Activated T-helper 9 cell treated with anti-CD3 and anti-CD28 coated beads, Interleukin-2, amount 50 U/mL, for 16 hours (primary cell): ENCODE measurements at places on chromosomes 2 and 18.

DNA sequence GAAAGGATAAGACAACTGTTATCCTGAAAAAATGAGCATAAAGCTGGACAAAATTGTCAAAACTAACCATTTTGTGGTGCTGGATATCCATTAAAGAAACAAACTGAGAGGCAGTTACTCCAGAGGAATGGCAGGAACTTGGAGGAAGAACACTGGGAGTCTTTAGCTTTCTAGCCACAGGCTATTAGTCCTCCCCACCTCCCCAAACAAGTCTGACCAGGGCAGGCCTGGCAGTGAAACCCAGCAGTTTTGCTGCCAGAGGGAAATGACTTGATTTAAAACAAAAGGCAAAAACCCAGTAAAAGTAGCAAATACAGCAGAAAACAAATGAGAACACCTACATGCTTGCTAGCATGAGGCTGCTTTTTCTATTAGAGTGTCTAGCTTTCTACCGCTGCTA lies 34.9 kb downstream of the OSBPL1A start:
- DNase-seq = no peak

- DNase-seq = no peak
Measured at GRCh38 chr2:239187464-239188253, 213.2 kb downstream of the HDAC4 start.

DNA sequence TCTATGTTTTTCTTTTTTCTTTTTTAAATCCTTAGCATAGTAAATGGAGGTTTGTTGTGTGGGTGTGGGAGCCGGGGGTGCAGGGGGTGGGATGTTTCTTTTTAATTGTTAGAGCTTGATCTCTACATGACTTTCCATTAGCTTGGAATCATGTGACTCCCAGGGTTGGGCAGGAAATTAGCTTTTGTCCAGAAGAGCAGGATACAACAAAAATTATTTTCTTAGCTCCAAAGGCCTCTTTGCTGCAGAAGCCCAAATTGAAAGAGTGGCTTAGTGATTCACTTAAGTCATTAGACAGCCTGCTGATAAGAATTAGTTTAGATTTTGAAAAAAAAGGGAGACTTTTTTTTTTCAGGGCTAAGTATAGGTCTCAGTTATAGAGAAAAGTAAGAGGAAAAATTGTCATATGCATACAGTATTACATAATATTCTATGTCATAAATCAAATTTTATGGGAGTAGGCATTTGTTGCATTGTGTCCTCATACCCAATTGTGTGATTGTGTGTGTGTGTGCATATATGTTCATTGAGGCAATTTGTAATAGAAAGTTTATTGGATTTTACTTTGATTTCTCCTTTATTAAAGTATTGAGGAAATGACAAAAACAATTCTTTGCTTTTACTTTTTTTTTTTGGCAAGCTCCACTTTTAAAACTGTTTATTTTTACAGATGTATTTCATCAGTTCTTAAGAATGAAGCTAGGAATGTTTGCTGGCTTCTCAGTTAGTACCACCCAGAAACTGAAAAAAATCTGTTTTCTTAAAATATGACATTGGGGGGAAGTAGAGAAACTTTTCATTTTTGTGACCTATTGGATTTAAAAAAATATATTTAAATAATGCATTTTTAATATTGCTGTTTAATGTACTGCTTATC lies 47.4 kb downstream of the TSPYL6 start:
- no peak for DNase-seq

GRCh38 chr2:118309946-118310680 lies 221.8 kb downstream of the INSIG2 start:
- peak; percentile 28 for DNase-seq

DNA sequence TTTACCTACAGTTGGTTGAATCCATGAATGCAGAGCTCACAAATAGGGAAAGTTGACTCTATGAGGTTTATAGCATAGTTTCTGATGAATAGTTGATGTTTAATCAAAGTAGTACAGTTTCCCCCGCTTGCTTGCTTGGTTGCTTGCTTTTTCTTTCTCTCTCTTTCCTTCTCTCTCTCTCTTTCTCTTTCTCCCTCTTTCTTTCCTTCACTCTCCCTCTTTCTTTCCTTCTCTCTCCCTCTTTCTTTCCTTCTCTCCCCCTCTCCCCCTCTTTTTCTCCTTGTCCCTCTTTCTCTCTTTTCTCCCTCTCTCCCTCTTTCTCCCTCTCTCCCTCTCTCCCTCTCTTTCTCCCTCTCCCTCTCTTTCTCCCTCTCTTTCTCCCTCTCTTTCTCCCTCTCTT lies 999.9 kb upstream of the CELF4 start:
- DNase-seq = no peak

DNA sequence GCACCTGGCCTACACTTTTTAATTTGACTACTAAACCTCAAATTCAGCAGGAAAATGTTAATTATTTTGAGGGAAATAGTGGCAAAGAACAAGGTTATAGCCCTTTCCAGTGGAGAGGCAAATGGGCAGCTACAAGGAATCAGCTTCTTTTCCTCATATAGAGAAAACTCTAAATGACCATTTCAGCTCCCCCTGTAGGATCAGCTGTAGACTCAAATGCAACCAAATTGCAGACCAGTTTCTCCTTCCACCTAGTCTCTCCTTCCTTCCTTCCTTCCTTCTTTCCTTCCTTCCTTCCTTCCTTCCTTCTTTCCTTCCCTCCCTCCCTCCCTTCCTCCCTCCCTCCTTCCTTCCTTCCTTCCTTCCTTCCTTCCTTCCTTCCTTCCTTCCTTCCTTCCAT lies 158.2 kb downstream of the ZEB2 start:
- no peak for DNase-seq

DNA sequence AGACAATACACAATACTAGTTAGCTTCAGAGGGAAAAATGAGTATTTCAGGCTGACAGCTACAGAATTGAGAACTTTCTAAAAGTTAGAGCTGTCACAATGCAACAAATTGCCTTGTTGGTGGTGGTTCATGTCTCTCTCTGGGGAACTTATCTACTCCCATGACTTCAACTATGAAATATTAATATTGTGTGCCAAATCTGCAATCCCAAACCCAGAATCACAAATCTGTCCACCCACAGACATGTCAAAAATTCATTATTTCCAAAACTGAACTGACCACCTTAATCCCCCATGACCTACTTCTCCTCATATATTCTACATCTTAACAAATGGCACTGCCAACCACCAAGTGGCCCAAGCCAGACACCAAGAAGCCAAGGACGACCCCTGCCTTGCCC lies 143.5 kb downstream of the TCF4 start:
- no peak for DNase-seq

GRCh38 chr2:168427451-168427850 lies 28.6 kb upstream of the CERS6 start:
- no peak for DNase-seq

DNA sequence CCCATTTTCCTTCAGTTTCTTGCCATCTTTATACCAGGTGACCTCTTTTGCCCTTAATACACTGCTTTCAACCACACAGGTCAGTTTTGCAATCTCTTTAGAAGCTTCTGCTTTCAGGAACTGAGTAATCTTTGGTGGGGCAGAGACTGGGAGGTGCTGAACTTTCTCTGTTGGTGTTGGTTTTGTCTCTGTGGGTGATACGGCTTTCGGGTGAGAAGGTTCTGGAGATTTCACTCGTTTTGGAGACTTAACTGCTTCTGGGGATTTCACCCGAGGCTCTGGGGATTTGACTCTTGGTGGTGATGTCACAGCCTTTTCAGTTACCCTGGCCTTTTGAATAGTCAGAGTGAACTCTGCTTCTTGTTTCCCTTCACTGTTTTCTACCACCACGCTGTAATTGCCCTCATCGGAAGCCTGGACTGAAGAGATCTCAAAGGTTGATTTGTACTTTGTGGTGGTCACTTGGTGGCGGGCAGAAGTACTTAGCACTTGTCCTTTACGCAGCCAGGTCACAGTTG lies 50.4 kb downstream of the PLEKHA3 start:
- DNase-seq = peak; percentile 3

DNA sequence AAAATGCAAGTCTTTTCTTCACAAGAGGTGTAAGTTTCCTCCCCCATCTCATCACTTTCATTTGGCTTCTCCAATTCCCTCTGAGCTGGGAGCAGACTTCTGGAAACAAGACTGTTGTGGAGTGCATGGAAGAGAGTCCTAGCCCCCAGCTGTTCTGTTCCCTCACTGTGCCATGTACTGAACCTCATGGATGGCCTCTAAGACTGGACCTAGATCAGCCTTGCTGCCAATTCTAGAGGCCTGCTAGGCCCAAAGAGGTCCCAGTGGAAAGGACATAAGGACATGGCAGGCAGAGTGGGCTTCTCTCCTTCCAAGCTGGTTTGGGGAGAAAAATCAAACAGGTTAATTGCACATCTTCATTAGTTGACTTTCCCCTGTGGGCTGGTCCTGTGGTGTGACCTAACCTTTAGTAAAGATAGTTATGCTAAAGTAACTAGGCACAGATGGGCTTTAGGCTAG lies 7.3 kb upstream of the CETN1 start:
- no peak for DNase-seq

DNA sequence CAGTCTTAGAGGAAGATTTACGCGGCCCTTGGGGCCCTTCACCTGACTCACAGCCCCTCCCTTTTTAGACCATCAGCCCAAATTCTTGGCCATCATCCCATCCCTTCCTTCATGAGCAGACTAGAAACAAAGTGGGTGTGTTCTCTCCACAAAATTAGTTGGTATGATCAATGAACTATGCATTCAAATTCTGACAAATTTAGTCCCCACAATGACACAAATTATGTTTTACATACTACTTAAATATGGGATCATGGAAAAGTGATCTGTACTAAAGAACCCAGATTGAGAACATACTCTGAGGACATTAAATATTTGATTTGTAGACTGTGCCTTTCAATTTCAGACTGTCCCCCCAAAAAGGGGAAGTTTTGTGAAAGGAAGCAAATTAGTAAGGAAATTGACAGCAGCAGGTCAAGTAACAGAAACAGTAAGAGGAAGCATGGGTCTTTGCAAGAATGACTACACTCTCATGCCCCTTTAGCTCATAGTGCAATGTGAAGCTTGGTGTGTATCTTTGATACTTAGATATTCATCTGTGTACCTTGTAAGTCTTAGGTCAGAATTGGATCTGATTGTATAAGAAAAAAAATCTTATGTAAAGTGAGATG lies 2.2 kb upstream of the MAPRE2 start:
- no peak for DNase-seq

- DNase-seq = no peak
Measured at GRCh38 chr2:133352719-133353118, 215.5 kb downstream of the NCKAP5 start.

- no peak for DNase-seq
Measured at GRCh38 chr18:27382567-27383216, 197.6 kb upstream of the CHST9 start.

- DNase-seq = no peak
Measured at GRCh38 chr2:203347375-203347774, 19.2 kb downstream of the ABI2 start.

GRCh38 chr2:62309465-62310091 lies 113.7 kb downstream of the B3GNT2 start:
- DNase-seq = no peak

DNA sequence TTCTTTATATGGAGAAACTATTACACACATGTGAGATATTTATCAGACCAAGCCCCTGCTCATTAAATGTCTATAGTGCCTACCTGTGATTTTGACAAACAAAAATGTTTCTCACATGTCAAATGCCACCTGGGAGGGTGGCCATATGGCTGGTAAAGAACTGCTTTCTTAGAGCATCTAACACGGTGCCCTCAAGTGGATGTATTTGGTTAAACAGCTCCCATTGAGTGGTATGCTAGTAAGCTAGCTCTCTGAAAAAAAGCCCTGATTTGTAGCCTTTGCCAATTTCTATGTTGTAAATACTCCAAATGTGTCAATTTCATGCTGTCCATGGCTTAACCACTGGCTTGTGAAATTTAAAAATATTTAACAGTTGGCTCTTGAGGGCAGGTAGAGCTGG lies 94.6 kb downstream of the PMAIP1 start:
- DNase-seq = no peak

DNA sequence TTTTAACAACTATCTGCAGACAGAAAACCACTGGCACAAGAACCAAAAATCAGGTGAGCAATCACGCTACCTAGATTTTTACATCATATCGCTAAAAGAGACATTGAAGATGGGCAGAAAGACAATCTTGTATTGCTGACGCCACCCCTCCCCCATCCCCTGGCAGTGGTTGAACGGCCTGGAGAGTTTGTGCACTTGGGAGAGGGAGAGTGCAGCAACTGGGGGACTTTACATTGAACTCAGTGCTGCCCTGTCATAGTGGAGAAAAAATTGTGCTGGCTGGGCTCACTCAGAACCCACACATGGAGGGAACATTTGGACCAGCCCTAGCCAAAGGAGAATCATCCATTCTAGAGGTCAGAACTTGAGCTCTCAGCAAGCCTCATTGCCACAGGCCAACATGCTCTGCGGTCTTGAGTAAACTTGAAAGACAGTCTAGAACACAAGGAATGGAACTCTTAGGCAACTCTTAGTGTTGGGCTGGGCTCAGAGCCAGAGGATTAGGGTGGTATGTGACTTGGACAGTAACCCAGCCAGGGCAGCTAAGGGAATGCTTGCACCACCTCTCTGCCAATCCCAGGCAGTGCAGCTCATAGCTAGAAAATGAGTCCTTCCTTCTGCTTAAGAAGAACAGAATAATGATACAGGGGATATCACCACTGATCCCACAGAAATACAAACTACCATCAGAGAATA lies 220.0 kb upstream of the CYP26B1 start:
- DNase-seq = no peak

DNA sequence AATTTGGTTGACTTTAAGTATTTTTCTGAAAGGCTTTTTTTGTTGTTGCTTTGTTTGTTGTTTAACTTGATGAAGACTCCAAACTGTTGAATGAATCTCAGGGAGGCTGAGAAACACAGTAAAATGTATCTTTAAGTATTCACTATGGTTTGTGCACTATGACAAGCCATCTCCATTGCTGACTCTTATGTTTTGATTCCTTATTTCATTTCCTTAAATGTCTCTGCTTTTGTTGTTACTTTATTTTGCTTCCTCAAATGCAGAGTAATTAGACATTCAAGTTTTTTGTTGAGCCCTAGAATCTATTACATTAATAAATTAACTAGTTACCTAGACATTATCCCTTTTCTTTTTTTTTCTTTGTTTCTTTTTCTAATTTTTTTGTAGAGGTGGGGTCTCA lies 46.3 kb upstream of the SLC39A10 start:
- DNase-seq = no peak

- no peak for DNase-seq
Measured at GRCh38 chr2:70939839-70940580, 4.3 kb downstream of the ATP6V1B1 start.

GRCh38 chr2:70745276-70745825 lies 22.6 kb downstream of the ADD2 start:
- no peak for DNase-seq
